ENCODE measurements at places on chromosomes 1 and 21. TPM values are rescaled to one million over a fixed set of nuclear protein-coding genes. Genes with fewer than 3 reads are reported as not detected.

- DNase-seq: no peak
Observed at GRCh38 chr1:208347191-208347590, 103.0 kb upstream of the PLXNA2 start.

DNA sequence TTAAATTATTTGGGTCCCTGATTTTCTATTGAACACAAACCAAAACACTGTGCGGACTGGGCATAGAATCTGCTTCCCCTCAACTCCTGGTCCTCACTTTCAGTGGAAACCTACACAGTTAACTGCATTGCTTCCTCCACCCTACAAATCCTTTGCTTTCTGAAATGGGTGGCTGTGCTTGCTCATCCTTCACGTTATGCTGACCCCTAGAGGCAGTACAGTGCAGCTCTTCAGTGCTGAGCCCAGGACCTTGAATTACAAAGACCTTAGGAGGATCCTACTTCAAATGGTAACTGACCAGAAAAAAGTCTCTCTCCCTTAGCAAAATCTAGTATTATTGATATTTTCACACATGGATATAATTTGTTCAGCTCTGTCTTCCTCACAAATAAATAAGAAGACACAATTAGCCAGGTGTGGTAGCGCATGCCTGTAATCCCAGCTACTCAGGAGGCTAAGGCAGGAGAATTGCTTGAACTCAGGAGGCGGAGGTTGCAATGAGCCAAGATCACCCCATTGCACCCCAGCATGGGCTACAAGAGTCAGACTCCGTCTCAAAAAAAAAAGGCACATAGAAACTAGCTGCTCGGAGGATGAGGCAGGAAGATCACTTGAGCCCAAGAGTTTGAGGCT is 63.4 kb upstream of the L1TD1 start:
- no peak for DNase-seq

DNA sequence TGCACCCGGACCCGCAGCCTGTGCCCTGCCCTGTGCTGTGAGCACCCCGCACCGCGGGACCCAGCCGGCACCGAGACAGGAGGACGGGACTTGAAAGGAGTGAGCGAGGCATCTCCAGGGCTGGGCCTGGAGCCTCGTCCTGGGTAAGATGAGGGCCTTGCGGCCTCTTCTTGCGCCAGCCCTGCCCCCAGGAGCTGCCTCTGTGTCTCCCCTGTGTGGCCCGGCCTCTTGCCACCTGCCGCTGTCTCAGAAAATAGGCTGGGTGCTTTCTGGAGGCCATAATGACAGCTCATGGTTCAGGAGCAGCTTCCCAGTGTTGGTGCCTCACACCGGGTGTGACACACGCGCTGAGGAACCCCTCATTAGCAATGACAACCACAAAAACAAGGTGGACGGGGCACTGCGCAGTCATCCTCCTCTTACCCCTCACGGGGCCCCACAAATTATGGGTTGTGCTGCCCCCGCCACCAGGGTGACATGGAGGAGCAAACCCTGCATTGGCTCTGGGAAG is 161.5 kb upstream of the C1orf174 start:
- DNase-seq: no peak

DNA sequence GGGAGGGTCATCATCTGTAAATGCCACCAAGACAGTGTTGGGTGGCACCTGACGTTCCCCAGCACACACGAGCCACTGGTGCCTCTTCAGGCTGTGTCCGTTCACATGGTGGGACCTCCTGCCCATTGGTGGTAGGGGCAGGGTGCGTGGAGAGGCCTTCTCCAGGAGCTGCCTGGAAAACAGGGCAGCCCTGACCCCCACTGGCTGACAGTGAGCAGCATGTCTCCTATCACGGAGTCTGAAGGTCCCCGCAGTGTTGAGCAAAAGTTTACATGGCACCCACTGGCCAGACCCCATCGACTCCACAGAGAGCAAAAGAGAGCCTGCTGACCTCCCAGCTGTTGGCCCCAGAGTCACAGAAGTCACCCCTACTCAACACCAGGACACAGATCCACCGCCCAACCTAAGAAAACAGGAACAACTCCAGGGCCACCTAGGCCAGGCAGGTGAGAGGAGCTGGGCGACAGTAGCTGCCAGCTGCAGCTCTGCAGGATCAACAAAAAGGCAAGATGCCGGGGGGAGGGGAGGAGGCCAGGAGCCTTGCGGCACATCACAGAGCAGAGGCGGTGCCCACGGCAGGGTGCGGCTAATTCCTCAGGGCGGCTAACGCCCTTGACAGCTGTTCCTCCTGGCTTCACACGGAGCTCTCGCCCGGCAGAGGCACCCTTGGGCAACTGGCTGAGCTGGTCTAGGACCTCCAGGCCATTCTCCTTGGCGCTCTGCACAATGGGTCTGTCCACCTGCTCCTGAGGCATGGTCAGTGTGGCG is 14.4 kb upstream of the IFI6 start:
- DNase-seq: no peak

GRCh38 chr1:209805875-209806760 is at the start of gene IRF6:
Gene IRF6, minus strand, starts transcription at chr1:209806142. Its CDS starts 4,729 bp downstream, at chr1:209801413.
- DNase-seq: peak; percentile 74

DNA sequence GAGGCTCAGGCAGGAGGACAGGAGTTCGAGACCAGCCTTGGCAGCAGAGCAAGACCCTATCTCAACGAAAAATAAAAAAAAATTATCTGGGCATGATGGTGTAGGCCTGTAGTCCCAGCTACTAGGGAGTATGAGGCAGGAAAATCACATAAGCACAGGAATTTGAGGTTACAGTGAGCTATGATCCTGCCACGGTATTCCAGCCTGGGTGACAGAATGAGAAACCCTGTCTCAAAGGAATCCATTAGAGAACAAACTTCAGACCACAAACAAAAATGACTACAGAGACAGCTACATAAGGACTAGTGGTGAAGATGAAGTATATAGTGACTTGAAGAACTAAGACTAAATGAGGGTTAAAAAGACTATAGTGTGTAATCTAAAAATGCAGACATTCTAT is 233.1 kb downstream of the RERE start:
- DNase-seq: no peak

- DNase-seq: no peak
Observed at GRCh38 chr1:160653620-160654016, 6.8 kb upstream of the SLAMF1 start.

GRCh38 chr1:108745980-108746381 is 493 bp upstream of the STXBP3 start:
- no peak for DNase-seq

DNA sequence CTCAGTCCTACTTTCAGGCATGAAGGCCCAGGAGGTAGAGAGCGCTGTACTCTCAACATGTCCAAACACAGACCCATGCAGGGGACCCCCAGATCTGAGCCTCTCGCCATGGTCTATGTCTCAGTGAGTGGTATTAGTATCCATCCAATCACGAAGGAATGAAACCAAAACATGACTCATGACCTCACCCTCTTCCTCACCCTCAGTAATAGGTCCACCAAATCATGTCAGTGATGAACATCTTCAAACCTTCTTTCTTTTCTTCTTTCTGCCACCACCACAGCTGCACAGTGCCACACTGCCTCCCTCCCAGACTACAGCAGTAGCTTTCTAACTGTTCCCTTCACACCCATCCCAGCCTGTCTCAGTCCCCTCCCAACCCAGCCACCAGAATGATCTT is 16.8 kb downstream of the C1orf116 start:
- no peak for DNase-seq

- DNase-seq: no peak
Observed at GRCh38 chr1:221740993-221741702, 741 bp downstream of the DUSP10 start.

DNA sequence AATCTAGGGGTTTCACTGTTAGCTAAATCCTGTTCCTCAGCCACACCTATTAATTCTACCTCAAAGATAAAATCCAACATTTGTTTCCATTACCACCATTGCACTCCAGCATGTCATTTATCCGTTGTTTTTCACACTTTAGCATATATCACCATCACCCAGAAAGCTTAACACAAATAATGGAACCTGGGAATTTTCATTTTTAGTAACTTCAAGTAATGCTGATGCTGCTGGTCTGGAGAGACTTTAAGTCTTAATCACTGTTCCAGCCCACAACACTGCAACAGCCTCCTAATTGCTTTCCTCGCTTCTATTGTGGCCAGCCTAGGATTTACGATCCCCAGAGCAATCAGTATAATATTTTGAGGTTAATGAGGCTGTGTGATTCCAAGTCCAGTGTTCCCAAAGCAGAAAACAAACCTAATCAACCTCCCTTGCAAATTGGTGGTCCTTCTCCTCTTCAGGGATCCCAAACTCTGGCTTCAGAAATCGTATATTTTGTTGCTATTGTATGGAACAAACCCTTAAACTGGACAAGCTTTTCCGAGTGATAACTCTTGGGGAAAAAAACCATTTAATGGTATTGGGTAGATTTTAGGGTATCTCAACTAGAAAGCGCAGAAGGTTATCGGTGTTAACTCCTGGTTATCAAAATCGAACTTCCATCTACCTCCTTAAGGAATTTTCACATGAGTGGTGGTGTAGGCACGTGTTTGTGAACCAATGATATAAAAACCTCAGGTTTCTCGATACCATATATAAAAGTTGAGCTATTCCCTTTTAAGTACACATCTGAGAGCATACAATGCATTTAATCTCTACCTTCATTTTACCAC is 50.0 kb upstream of the BOLA1 start:
- no peak for DNase-seq

GRCh38 chr1:181099152-181100014 is 10.9 kb downstream of the IER5 start:
- peak; percentile 36 for DNase-seq

SLAMF7 gene
- total RNA-seq: 1.6 TPM

TMEM269 gene
- total RNA-seq: not detected

JAM2 gene
- total RNA-seq: 62.1 TPM

Measured in urinary bladder (tissue), 4 donors.